Psoas muscle (tissue), 8 donors: ENCODE measurements at places on chromosomes 13 and 19.

DNA sequence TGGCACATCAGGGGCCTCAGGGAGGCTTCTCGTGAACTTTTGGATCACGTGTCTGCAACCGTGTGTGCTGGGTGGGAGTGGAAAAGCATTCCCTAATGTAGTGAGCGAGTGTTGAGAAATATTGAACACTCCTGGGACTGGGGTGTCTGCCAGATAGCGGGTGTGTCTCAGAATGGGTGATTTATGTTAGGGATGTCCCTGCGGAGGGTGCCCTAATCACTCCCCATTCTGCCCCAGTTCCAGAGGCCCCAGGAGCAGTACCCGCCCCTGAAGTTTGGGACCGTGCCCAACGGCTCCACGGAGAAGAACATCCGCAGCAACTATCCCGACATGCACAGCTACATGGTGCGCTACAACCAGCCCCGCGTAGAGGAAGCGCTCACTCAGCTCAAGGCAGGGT lies 24.2 kb upstream of the GRWD1 start:
- no peaks in the 10 kb centered on the region for H3K4me1 ChIP-seq
- no peak overlapping the region for H3K4me3 ChIP-seq
- H3K27me3 ChIP-seq = no peaks in the 10 kb centered on the region
- DNase-seq = no peak

DNA sequence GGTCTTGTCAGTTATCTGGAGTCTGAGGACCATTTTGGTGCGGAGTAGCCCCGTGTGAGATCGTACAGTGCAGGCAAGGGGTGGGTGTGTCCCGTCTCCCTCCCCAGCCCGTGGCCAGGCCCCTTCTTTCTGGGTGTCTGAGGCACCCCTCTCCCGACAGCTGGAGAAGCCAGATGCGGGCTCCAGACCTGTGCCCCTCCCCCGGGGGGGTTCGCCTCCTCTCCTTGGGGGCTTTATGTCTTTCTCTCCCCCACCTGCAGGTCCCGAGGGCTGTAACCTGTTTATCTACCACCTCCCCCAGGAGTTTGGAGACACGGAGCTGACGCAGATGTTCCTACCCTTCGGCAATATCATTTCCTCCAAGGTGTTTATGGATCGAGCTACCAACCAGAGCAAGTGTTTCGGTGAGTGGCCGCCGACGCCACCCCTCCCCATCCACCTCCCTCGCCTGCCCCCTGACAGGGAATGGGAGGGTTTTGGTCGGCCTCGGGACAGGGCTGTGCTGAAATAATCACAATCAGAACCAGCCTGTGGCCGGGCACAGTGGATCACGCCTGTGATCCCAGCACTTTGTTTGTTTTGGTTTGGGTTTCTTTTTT lies 65.6 kb downstream of the CELF5 start:
- no peak overlapping the region for H3K27ac ChIP-seq
- H3K36me3 ChIP-seq = no peaks in the 10 kb centered on the region
- H3K4me1 ChIP-seq = no peaks in the 10 kb centered on the region
- DNase-seq = no peak
- no peak overlapping the region for H3K4me3 ChIP-seq
- H3K27me3 ChIP-seq = peaks cover 12% of the 10 kb centered on the region

DNA sequence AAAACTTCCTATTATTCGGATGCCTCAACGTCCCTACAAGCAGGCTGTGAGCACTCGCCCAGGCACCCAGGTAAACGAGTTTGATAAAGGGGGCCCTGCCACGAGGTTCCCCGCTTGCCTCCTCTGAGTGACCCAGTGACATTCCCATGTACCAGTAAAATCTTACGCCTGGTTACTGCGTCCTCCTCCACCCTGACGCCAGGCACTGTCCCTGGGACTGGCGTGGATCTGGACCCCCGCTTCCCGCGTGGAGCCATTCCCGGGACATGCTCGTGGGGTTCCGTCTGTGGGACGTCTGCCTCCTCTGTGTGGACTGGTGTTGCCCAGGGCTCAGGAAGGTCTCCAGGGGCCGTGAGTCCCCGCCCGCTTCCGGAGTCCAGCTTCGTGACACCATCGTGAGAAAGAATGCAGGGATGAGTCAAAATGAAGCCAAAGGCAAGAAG lies 407 bp upstream of the ZNF550 start:
- DNase-seq = peak; percentile 46
- peaks cover 11% of the 10 kb centered on the region for H3K4me1 ChIP-seq
- H3K27me3 ChIP-seq = no peaks in the 10 kb centered on the region
- peaks cover 6% of the 10 kb centered on the region for H3K36me3 ChIP-seq

GRCh38 chr19:2394442-2395292 lies 32.7 kb downstream of the TIMM13 start:
- DNase-seq = no peak
- no peaks in the 10 kb centered on the region for H3K27me3 ChIP-seq
- H3K27ac ChIP-seq = no peak overlapping the region
- H3K36me3 ChIP-seq = no peaks in the 10 kb centered on the region
- H3K4me1 ChIP-seq = no peaks in the 10 kb centered on the region

DNA sequence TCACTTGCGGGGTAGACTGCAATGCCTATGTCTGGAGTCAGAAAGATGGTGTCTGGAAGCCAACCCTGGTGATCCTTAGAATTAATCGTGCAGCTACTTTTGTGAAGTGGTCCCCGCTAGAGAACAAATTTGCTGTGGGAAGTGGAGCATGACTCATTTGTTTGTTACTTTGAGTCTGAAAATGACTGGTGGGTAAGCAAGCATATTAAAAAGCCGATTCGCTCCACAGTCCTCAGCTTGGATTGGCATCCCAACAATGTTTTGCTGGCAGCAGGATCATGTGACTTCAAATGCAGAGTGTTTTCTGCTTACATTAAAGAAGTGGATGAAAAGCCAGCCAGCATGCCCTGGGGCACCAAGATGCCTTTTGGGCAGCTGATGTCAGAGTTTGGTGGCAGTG lies 9.5 kb upstream of the ERVV-1 start:
- no peak overlapping the region for H3K27ac ChIP-seq
- H3K36me3 ChIP-seq = no peaks in the 10 kb centered on the region
- H3K4me1 ChIP-seq = no peaks in the 10 kb centered on the region
- H3K4me3 ChIP-seq = no peak overlapping the region

DNA sequence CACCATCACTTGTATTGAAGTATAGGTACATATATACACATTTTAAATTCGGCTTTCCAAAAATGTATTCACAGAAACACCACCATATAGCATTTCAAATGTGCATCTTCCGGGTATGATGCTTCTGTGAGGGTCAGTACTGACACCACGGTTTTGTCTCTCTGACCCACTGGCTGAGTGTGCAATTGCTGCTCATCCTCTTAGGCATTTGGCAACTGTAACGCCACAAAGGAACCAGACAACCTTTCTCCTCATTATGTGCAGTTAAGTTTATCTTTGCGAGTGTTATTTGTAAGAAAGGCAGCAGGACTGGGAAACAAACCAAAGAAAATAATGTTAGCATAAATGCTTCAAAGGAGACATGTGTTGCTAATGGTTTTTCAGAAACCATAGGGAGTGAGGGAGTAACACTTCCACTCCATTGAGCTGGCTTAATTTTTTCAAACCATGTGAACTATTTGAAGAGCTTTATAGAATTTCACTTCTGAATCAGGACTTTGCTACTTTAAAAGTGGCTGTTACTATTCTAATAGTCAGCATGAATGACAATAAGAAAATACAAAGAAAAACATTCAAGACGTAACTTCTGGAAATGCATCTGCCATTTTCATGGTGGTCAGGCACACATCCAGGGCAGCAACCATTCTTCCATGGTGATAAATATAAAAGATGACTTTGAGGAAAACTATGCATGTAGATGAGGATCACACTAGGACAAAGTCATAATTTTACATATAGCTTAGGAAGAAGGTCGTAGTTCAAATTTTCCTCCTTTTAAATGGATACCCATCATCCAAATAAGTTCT lies 423.3 kb downstream of the MZT1 start:
- H3K4me3 ChIP-seq = no peak overlapping the region
- no peaks in the 10 kb centered on the region for H3K4me1 ChIP-seq
- no peaks in the 10 kb centered on the region for H3K36me3 ChIP-seq
- DNase-seq = no peak
- no peak overlapping the region for H3K27ac ChIP-seq

GRCh38 chr19:5850189-5850588 lies 1.1 kb downstream of the FUT3 start:
- H3K27ac ChIP-seq = no peak overlapping the region
- no peaks in the 10 kb centered on the region for H3K27me3 ChIP-seq
- no peaks in the 10 kb centered on the region for H3K36me3 ChIP-seq
- H3K4me1 ChIP-seq = no peaks in the 10 kb centered on the region
- DNase-seq = no peak

DNA sequence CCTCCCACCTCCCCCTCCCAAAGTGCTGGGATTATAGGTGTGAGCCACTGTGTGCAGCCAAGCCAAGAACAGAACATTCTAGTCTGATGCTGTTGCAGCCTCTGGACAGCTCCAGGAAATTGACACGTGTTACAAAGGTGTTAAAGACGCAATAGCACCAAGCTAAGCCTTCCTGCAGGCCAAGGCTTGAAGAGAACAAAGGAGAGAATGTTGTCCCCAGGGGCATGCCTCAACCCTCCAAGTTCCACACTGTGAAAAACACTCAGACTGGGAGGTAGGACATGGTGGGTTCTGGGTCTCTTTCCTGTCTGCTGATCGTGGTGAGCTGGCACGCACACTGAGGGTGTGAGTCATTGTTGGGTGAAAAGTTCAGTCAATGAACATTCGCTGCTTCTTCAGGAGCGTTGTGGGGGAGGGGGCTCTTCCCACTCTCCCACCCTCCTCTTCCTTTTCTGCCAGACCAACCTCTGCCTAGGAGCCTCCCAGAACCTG lies 5.3 kb upstream of the PTPRS start:
- H3K36me3 ChIP-seq = no peaks in the 10 kb centered on the region
- no peak overlapping the region for H3K4me3 ChIP-seq
- DNase-seq = no peak

GRCh38 chr13:113554333-113554700 lies 30.2 kb upstream of the TFDP1 start:
- H3K27ac ChIP-seq = no peak overlapping the region
- peaks cover 27% of the 10 kb centered on the region for H3K36me3 ChIP-seq
- DNase-seq = no peak
- no peaks in the 10 kb centered on the region for H3K27me3 ChIP-seq
- H3K4me1 ChIP-seq = no peaks in the 10 kb centered on the region
- no peak overlapping the region for H3K4me3 ChIP-seq

- H3K27ac ChIP-seq = no peak overlapping the region
- H3K4me1 ChIP-seq = no peaks in the 10 kb centered on the region
- no peak overlapping the region for H3K4me3 ChIP-seq
- H3K27me3 ChIP-seq = no peaks in the 10 kb centered on the region
- no peaks in the 10 kb centered on the region for H3K36me3 ChIP-seq
These were observed 22.1 kb upstream of the WDR18 start for GRCh38 chr19:961866-962620.

GRCh38 chr13:41944635-41945397 lies 16.1 kb downstream of the VWA8 start:
- H3K4me1 ChIP-seq = peaks cover 19% of the 10 kb centered on the region
- DNase-seq = no peak
- no peaks in the 10 kb centered on the region for H3K27me3 ChIP-seq
- H3K36me3 ChIP-seq = no peaks in the 10 kb centered on the region
- no peak overlapping the region for H3K27ac ChIP-seq
- no peak overlapping the region for H3K4me3 ChIP-seq

DNA sequence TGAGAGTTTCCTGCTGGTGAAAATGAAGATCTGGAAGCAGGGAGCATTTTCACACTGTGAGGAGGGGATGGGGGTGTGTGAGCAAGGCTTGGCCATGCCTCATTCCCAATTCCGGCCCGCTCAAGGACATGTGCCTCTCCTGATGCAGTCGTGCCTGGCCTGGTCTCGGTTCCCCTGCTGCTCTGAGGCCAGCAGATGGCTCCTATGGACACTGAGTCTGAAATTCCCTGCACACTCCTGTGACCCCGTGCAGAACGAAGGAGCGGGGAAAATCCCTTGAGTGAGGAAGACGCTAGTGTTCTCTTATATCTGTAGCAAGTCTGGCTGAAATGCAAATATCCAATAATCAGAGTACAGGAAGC lies 363 bp upstream of the ZNF763 start:
- H3K4me1 ChIP-seq = peaks cover 10% of the 10 kb centered on the region
- H3K4me3 ChIP-seq = peak overlapping the region; percentile 71

DNA sequence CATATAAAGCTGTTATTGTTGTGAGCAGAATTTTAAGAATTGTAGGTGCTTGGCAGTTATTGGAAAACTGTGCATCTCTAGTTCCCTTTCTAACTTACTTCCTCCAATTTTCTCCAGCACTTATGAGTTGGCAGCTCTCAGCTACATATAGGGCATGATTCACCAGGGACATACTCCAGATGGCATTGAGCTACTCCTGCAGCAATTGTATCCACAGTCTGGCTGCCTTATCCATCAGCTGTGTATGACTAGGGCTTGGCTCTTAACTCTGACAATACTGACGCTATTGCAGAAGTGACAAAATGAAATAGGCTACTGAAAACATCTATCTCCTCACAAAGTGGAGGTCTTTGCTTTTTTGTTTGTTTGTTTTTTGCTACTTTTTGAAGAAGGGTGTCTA lies 276.7 kb downstream of the POU4F1 start:
- H3K27ac ChIP-seq = no peak overlapping the region
- H3K27me3 ChIP-seq = no peaks in the 10 kb centered on the region
- H3K4me1 ChIP-seq = no peaks in the 10 kb centered on the region
- H3K4me3 ChIP-seq = no peak overlapping the region

DNA sequence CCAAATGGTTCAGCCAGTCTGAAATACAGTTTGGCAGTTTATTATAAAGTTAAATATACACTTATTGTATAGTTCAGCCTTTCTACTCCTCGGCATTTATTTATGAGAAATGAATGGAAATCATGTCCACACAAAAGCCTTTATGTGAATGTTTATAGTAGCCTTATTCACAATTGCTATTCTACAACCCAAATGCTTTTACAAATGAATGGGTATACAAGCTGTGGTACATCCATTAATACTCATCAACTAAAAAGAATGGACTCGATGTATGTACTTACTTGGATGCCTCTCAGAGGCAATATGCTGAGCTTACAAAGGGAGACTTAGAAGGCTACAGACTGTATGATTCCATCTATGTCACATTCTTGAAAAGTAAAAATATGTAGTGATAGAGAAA lies 150.7 kb downstream of the NBEA start:
- no peak overlapping the region for H3K27ac ChIP-seq
- no peak for DNase-seq
- no peaks in the 10 kb centered on the region for H3K4me1 ChIP-seq
- no peaks in the 10 kb centered on the region for H3K27me3 ChIP-seq
- no peak overlapping the region for H3K4me3 ChIP-seq
- no peaks in the 10 kb centered on the region for H3K36me3 ChIP-seq

DNA sequence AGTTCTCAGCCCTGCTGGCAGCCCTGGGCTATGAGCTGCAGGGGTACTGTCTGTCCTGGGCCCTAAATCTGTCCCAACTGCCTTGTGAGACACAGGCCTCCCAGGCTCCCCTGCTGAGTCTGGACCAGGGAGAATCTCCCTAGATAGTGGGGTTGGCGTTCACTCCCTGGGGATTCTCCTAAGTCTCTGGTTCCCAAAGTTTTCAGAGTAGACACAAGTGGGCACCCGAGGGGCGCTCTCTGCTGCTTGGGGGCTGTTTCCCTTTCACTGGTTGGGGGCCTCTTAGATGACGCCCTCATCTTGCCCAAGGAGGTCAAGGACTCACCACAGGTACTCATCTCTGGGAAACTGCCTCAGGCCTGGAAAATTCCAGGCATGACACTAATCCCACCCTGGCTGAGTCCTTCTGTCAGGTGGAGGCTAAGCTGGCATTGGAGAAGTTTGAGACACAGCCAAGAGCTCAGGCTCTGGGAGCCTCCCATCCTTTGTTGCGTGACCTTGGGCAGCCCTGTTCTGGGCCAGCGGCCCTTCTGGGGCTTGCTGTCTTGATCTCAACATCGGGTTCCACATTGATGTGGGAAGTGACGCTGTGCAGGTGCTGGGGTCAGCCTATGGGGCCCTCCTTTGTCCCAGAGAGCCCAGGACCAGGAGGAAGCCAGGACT lies 3.9 kb downstream of the RPL18A start:
- DNase-seq = no peak
- H3K36me3 ChIP-seq = peaks cover 14% of the 10 kb centered on the region
- H3K4me1 ChIP-seq = peaks cover 29% of the 10 kb centered on the region
- peak overlapping the region; percentile 99 for H3K27ac ChIP-seq
- no peak overlapping the region for H3K4me3 ChIP-seq
